ENCODE measurements at places on chromosomes 13 and 19.

DNA sequence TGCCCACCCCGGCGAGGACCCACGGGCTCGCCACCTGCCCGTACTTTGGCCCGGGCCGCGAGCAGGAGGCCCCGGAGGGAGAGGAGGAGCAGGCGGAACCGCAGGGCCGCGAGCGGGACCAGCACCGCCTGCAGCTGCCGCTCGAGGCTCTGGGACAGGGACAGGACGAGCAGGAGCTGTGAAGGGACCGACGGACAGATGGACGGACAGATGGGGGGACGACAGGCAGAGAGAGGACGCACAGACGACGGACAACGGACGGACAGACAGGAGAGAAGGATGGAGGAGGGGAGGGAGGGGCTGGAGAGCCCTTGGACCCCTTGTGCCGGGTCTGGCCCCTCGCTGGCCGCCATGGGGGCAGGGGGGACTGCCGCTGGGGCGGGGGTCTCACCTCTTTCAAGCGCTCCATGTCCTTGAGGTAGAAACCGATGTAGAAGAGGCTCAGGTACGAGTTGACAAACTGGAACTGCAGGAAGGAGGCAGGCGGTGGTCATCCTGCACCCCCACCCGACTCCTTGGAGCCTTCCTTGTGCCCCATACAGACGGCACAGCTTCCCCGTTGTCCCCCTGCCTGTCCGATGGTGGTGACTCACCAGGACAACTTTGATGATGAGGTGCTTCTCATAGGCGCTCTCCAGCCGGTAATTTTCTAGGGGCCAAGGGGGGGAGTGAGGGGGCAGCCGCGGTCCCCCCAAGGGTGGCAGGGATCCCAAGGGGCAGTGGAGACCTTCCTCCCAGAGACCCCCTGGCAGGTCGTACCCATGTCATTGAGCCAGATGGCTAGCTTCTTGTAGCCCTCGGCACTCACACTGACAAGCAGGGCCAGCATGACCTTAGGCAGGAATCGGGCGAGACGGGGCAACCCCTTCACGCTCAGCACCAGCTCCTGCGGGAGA lies 5.0 kb downstream of the ANO8 start:
- peak; percentile 28 for DNase-seq

GRCh38 chr13:24269821-24270220 lies 39.6 kb upstream of the C1QTNF9 start:
- DNase-seq = no peak

DNA sequence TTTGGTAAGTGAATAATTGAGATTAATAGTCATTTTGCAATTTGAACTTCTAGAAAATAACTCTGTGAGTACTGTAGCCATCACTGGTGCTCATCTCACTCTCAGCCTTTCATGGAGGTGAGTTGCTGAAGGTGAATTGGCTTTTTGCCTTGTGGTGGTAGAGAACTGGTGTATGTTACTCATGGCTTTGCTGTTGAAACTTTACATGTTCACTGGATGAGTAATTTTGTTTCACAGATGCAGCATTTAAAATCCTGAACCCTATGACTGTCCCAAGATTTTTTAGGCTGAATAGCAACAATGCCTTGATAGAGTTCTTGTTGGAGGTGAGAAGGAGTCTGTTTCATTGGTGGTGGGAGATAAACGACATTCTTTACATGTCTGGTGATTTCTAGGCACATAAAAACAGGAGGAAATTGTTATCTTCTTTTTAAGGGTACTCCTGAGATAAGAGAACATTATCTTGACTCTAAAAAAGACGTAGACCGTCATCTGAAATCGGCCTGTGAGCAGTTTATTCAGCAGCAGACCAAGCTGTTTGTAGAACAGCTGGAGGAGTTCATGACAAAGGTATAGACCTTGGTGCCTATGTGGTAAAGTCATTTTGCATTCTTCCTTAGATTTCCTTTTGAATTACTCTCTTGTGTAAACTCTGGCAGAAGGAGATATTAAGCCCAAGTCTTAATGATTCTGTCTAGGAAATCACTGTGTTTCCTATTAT lies 53.9 kb downstream of the COG3 start:
- DNase-seq = no peak

DNA sequence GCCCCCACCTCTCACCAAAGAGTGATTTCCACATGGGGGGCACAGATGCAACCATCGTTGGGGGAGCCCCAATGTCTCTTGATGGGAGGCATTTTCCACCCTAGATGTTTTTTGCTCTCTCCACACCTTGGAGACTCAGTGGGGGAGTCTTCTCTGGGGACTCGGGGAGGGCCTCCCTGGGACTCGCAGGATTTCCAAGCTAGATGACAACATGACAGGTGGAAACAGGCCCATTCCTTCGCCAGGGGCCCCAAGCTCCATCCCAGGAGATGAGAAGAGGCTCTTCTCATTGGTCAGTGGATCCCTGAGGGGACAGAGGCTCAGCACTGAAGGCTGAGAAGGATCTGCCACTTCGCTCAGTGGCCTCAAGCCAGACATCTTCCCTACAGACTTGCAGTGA lies 12.7 kb upstream of the KIR2DL4 start:
- DNase-seq = no peak

DNA sequence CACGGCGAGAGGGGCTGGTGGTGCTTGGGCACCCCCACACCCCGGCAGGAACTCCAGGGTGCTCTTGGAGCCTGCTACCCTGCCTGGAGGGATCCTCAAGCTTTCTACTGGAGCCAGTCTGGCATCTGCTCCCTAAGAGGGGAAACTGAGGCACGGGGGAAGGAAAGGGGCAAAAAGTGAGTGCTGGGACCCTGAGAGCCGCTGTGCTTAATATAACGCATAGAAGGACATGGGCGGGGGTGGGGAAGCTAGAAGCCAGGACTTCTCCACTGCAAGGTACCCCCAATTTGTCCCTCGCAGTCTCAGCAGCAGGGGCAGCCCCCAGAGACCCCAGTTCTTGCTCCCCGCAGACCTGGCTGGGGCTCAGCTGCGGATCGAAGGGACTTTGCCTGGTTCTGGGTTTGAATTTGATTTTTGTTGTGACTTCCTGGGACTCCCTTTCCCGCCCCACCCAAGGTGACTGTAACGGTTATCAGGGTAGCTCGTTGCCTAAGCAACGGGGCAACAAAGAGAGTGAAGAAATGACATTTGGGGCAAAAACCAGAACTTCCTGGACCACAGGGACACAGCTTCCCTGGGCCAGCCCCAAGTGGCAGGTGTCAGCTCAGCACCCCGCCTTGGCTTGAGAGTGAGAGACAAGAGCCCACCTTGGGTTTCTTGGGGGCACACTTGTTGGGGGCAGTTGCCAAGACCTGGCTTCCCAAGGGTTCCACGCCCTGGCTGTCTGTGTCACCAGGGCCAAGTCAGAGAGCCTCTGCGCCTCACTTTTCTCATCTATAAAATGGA lies 638 bp downstream of the ADGRE5 start:
- peak; percentile 93 for DNase-seq

GRCh38 chr19:49875857-49876421 lies 1.2 kb downstream of the AKT1S1 start:
- peak; percentile 60 for DNase-seq

DNA sequence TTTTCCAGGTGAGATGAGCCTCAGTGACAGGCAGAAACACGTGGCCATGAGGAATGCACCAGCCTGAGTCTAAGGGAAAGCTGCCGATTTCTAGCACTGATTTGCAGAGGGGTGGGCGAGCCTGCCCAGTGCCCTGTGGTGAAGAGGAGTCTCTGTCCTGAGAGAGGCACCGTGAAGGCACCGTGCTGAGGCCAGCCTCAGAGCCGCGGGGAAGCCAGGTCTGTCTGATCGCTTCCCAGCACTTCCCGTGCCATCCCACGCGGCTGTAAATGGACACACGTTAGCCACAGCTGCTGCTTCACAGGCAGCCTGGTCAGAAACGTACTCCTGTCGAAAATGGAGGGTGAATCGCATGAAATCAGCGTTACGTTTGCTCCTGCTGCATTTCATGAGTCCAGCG lies 79.8 kb downstream of the ATP11A start:
- DNase-seq = no peak

DNA sequence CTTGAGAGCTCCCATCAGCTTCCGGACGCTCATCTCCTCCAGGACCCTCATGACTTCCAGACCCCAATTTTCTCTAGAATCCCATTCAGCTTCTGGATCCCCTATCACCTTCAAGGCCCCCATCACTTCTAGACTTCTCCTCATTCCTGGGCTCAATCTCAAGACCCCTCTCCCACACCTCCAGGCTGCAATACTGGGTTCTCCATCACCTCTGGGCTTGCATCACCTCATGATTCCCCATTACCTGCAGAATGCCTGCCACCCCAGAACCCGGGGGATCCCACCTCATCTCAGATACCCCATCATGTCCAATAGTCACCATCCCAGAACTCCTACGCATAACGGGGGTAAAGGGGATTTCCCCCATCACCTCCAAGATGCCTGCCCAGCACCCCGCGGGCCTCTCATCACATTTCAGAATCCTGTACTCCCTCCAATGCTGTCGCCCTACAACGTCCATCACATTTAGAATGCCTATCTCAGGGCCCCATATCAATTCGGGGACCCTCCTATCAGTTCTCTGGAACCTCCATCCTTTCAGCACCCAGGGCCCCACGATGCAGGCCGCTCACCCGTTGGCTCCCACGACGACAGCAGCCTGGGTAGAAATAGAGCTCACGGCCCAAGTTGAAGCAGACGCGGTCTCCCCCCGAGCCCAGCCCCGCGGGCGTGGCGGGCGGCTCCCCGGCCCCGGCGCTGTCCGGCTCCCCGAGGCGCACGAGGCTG lies 738 bp downstream of the DMWD start:
- DNase-seq = no peak

GRCh38 chr13:76968041-76968440 lies 19.7 kb downstream of the ACOD1 start:
- DNase-seq = no peak

- DNase-seq = no peak
These were observed 13.3 kb downstream of the C3 start for GRCh38 chr19:6707011-6707657.

DNA sequence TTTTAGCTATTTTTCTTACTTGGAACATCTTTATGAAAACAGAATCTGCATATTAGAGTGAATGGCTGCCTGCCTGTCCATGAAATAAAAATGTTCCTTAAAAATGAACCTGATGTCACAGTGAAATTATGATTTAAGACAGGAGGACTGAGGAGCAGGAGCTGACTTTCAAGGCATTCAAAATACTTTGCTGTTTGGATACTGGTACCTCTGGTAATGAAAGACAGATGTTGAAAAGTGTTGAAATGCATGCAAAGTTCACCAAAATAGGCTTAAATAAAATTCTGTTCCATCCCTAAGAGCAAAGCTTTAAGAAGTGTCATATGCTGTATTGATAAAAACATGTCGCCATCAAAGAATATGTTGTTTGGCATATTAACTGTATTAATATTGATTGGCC lies 1.7 kb downstream of the ARHGEF7 start:
- DNase-seq = no peak

GRCh38 chr13:80338781-80339562 lies 2.0 kb downstream of the SPRY2 start:
- peak; percentile 40 for DNase-seq

DNA sequence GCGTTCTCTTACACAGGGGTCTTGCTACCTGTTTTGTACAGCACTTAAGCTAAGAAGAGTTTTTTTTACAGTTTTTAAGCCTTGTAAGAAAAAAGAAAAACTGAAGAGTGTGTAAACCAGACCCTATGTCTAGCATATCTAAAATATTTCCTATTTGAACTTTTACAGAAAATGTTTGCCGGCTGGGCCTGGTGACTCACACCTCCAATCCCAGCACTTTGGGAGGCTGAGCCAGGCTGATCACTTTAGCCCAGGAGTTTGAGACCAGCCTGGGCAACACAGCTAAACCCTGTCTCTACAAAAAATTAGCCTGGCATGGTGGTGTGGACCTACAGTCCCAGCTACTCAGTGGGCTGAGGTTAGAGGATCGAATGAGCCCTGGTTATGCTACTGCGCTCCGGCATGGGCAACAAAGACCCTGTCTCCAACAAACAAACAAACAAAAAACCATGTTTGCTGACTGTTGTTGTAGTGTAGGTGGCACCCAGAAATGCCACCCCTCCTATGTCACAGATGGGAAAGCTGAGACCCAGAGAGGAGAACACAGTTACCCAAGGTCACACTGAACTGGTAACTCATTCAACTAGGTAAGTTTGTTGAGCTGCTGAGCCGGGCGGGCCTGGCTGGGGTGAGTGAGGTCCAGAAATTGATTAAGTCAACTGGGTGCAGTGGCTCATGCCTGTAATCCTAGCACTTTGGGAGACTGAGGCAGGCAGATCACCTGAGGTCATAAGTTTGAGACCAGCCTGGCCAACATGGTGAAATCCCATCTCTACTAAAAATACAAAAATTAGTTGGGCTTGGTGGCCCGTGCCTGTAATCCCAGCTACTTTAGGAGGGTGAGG lies 1.9 kb upstream of the VASP start:
- no peak for DNase-seq

DNA sequence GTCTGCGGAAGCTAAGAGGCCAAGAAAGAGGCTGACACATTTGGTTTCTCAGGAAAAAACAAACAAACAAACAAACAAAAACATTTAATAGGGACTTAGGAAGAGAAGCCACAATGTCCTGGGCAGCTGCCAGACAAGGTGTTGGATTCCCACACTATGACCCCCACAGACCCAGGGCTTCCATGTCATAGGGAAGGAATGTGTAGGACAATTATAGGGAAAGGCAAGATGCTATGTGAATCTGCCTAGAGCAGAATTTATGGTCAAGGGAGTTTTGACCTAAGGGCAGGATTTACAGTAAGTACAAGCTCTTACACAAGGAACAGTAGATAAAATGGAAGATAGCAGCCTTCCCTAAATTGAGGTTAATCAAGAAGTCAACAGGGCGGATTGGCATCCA lies 9.1 kb upstream of the CDADC1 start:
- no peak for DNase-seq

DNA sequence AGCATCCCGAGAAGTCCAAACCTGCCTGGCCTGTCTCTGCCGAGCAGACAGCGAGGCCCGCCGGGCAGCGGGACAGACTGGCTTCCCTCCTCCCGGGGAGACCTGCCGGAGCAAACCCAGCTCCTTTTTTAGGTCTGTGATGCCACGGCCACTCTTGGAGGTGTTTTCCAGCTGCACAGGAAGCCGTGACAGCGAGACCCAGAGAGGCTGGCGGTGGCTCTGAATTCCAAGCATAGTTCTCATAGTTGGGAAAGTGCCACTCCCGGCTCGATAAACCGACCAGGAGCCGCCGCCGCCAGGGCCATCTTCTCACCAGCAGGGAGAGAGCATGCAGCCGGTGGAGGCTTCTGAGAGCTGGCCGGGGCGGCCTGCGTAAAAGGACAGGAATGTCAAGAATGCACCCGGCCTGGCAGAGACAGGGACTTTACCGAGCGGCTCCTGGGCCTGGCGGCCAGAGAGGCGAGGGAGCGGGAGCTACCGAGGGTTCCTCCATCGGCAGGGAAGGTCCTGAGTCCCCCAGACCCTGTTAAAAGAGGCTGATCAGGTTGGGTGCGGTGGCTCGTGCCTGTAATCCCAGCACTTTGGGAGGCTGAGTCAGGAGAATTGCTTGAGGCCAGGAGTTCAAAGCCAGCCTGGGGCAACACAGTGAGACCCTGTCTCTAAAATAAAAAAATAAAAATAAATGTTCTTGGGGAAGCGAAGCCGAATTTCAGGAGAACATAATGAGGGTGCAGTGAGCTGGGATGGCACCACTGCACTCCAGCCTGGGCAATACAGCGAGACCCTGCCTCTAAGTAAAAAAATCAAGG lies 64.9 kb downstream of the GADD45B start:
- no peak for DNase-seq
